ENCODE measurements at places on chromosomes 7 and 10.
A peak's percentile ranks its signal among the peaks of the same experiment; 100 is the strongest.

GRCh38 chr10:71666639-71667386 is 52.8 kb downstream of the C10orf105 start:
- no peak for DNase-seq

- DNase-seq, result no peak
Observed at GRCh38 chr7:17058568-17058967, 176.8 kb upstream of the AGR3 start.

- DNase-seq, result no peak
Observed at GRCh38 chr7:33710608-33711007, 194.7 kb upstream of the BMPER start.

DNA sequence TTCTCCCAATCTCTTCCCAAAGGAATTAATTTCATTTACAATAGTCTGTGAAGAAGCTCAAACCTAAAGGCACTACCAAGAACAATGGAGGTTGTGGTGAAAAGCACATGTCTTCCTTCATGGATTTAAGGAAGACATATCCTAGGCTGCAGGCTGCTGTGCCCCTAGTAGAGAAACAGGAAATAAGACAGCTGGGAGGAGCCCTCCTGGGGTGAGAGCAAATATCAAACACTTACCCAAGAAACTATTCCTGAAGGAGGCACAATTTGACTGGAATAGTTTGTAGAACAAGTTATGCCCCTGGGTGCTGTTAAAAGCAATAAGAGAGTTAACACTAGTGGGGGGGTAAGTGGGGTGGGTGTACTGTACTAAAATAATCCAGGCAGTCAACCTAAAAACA is 30.1 kb downstream of the PDZD8 start:
- DNase-seq, result no peak

- DNase-seq, result peak; percentile 78
Observed at GRCh38 chr10:49837051-49837478, 74.9 kb upstream of the OGDHL start.

- DNase-seq, result no peak
Observed at GRCh38 chr10:78760463-78761310, 308.1 kb upstream of the ZMIZ1 start.

DNA sequence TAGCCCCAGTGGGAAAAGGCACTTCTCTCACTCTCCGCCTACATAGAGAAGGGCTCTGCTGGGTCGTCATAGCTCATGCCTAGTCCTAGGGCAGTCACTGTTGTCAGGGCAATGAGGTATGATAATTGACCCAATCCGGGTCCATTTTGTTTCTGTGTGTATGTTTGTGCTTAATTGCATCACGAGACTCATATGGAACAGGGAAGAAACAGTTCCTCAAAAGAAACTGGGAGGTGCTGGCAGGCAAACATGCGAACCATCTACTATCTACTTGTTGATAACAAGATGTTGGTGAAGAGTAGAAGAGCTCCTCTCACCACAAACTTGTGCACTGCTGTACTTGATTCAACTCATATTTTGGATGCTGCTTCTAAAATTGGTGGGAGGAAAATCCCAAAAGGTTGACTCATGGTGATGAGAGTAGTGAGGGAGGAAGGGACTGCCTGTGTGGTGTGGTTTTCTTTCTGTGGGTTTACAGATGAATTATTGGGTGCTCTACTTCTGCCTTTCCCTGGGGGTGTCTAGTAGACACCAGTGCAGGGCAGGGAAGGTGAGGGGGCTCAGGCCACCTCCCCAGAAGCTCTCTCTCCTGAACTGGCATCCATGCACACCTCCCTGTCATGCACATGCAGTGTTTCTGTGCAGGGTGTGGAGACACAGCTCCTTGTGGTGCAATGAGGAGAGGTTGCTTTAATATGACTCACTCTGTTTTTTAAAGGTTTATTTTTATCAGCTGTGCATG is 29.4 kb downstream of the LSMEM1 start:
- no peak for DNase-seq

- peak; percentile 48 for DNase-seq
Observed at GRCh38 chr7:45922810-45923209, 1.7 kb upstream of the IGFBP3 start.

- DNase-seq, result no peak
Observed at GRCh38 chr7:95047291-95047690, 139.9 kb downstream of the PPP1R9A start.

- DNase-seq, result no peak
Observed at GRCh38 chr10:88982366-88982765, 8.2 kb upstream of the FAS start.

- no peak for DNase-seq
Observed at GRCh38 chr10:86899132-86899531, 58.3 kb downstream of the MMRN2 start.

GRCh38 chr7:69756235-69756634 is 158.0 kb downstream of the AUTS2 start:
- DNase-seq, result no peak
